ENCODE measurements at places on chromosomes 12 and 14.
A peak's percentile ranks its signal among the peaks of the same experiment; 100 is the strongest.

GRCh38 chr12:47249719-47250357 lies 170.1 kb upstream of the AMIGO2 start:
- DNase-seq = no peak
- H3K4me3 ChIP-seq = no peak overlapping the region
- peaks cover 6% of the 10 kb centered on the region for H3K4me1 ChIP-seq

- peaks cover 47% of the 10 kb centered on the region for H3K27me3 ChIP-seq
- H3K27ac ChIP-seq = no peak overlapping the region
- no peaks in the 10 kb centered on the region for H3K4me1 ChIP-seq
- H3K4me3 ChIP-seq = no peak overlapping the region
- no peak for DNase-seq
Observed at GRCh38 chr12:3945671-3946070, 72.5 kb upstream of the PARP11 start.

- no peak overlapping the region for H3K4me3 ChIP-seq
- DNase-seq = no peak
- no peak overlapping the region for H3K27ac ChIP-seq
- H3K27me3 ChIP-seq = no peaks in the 10 kb centered on the region
- peaks cover 3% of the 10 kb centered on the region for H3K4me1 ChIP-seq
Observed at GRCh38 chr14:53714495-53715192, 242.0 kb downstream of the BMP4 start.

DNA sequence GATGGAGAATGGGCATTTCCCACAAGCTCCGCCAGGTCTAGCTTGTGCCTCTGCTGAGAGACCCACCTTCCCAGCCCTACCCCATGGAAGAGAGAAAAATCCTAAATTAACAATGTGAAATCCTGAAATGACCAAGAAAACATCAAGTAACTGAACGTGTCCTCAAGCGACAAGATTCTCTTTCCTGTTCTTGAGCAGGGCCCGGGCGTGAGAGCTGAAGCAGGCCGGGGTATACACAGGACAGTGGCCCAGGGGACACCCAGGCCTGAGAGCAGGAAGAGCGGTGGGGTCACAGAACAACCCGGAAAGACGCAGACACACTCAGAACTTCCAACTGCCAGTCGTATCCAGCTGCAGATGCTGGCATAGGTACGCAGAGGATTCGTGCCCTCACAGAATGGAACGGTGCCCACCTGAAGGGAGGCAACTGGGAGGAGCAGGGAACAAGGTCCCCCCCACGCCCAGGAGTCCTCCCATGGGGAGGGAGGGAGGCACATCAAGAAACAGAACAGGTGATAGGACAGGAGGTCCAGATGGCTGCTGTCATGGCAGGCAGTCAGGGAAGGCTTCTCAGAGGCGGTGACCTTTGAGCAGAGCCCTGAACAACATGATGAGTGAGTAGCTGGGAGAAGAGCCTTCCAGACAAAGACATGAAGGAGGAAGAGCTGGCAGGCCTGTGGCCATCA lies 9.1 kb downstream of the RIMBP2 start:
- peaks cover 11% of the 10 kb centered on the region for H3K27me3 ChIP-seq
- no peaks in the 10 kb centered on the region for H3K36me3 ChIP-seq
- H3K4me3 ChIP-seq = no peak overlapping the region
- peaks cover 39% of the 10 kb centered on the region for H3K4me1 ChIP-seq
- H3K27ac ChIP-seq = no peak overlapping the region
- no peak for DNase-seq

GRCh38 chr12:75390156-75390898 lies 562 bp upstream of the GLIPR1L2 start:
- H3K27me3 ChIP-seq = no peaks in the 10 kb centered on the region
- peaks cover 3% of the 10 kb centered on the region for H3K36me3 ChIP-seq
- no peak for DNase-seq
- peak overlapping the region; percentile 95 for H3K4me3 ChIP-seq
- peak overlapping the region; percentile 95 for H3K27ac ChIP-seq

DNA sequence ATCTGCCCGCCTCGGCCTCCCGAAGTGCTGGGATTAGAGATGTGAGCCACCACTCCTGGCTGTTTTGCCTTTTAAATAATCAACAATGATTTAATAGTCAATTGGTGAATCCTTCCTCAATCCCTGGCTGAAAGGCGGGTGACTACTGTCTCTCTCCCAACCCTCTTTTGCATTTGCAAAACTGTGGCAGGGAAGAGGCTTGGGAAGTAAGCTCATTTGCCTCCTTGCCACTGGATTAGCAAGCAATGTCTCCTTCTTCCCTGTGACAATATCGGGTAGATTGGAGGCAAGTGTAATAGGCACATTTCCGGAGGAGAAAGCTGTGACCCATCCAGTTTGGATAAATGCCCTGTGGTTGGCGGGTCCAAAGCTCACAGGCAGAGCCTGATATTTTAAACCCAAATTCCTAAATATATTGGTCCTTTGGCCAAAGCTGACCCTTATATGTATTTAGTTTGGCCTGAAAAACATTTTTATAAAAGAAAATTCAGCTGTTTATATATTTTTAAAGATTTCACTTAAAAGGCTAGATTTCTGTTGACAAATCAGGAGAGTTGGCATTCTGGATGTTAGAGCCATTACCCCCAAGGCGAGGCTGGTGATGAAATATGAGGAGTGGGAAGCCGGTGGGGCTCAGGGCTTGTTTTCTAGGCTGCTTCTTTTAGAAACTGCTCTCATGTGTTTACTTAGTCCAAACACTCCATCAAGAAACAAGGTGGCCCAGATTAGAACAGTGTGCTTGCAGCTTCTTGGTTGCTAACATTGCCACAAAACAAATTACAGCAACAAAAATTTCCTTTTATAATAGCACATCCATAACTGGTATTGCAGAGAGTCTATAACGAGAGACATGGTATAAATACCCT lies 646.9 kb upstream of the TMEM132C start:
- no peak overlapping the region for H3K27ac ChIP-seq
- no peak overlapping the region for H3K4me3 ChIP-seq
- H3K36me3 ChIP-seq = no peaks in the 10 kb centered on the region
- peaks cover 3% of the 10 kb centered on the region for H3K27me3 ChIP-seq

GRCh38 chr12:107325075-107325608 lies 231.8 kb upstream of the CRY1 start:
- peaks cover 43% of the 10 kb centered on the region for H3K27me3 ChIP-seq
- H3K4me3 ChIP-seq = no peak overlapping the region
- peaks cover 28% of the 10 kb centered on the region for H3K4me1 ChIP-seq
- H3K27ac ChIP-seq = no peak overlapping the region

- DNase-seq = no peak
- no peaks in the 10 kb centered on the region for H3K27me3 ChIP-seq
Observed at GRCh38 chr12:108826807-108827721, 30.3 kb downstream of the SSH1 start.

DNA sequence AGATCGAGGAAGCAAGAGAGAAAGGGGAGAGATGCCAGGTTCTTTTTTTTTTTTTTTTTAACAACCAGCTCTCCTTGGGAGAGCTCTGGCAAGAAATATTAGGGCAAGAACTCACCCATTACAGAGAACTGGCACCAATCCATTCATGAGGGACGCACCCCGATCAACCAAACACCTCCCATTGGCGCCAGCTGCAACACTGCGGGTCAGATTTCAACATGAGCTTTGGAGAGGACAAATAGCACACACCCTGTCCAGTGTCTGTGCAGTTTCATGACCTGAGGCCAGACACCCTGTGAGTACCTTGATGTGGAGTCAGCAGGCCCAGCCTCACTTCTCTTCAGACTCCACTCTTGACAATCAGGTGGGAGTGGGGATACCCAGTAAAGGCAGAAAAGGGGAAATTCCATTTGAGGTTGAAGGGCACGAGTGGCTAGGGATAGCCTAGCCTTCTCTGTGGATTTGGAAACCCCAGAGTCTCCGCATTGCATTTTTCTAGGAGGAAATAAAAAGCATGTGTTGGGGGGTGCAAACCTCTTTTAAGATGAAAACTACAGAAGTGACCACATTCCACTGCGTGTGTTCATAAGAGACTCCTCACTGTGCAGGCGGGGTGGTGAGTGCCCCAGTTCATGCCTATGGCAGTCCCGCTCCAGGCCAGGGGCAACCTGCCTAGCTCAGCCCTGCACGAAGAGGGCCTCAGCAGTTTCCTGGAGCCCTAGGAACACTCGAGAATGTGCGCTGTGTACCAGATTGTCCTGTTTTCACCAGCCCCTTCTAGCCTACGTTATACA lies 42.4 kb upstream of the GPATCH2L start:
- H3K27ac ChIP-seq = no peak overlapping the region
- no peak for DNase-seq
- peaks cover 39% of the 10 kb centered on the region for H3K27me3 ChIP-seq
- no peaks in the 10 kb centered on the region for H3K4me1 ChIP-seq
- peaks cover 3% of the 10 kb centered on the region for H3K36me3 ChIP-seq

DNA sequence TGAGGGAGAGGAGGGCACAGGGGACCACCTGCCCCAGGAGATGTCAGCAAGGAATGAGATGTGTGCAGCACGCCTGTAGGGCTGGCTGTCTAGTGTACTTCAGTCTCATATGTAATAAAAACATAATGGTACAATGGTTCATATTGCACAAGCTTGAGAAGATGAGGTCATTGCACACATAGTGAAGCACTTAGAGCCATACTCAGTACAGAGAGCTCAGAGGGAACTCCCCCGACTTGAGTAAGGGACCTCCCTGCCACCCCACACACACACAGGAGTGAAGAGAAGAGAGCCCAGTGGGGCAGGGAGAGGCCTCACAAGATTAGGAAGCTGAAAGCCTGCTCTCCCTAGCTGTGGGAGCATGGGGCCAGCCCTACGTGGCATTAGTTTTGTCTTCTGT lies 61.5 kb downstream of the SLC6A12 start:
- H3K27ac ChIP-seq = no peak overlapping the region
- peaks cover 49% of the 10 kb centered on the region for H3K27me3 ChIP-seq
- H3K4me1 ChIP-seq = no peaks in the 10 kb centered on the region
- no peak overlapping the region for H3K4me3 ChIP-seq
- no peak for DNase-seq
- H3K36me3 ChIP-seq = no peaks in the 10 kb centered on the region

DNA sequence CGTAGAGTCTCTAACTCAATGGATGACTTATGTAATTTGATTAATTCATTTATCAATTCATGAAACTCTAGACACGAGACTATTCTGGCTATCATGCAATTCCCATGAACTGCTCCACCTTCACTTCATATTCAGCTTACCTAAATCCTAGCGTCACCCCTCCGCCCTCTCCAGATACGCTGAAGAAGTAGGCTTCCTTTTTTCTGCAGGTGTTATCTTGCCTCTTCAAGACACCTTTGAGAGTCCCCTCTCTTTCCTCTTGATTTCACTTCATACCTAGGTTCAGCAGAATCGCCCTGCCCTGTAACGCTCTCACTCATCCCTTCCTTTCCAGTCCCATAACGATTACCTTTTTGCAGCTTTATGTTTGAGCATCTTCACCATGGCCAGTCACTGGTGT lies 4.0 kb upstream of the RNASE4 start:
- DNase-seq = no peak
- no peaks in the 10 kb centered on the region for H3K36me3 ChIP-seq
- no peak overlapping the region for H3K4me3 ChIP-seq
- H3K4me1 ChIP-seq = peaks cover 14% of the 10 kb centered on the region
- no peak overlapping the region for H3K27ac ChIP-seq

- H3K27me3 ChIP-seq = peaks cover 11% of the 10 kb centered on the region
- no peak overlapping the region for H3K4me3 ChIP-seq
- H3K4me1 ChIP-seq = peaks cover 15% of the 10 kb centered on the region
- H3K36me3 ChIP-seq = no peaks in the 10 kb centered on the region
Observed at GRCh38 chr12:92270521-92270920, 124.9 kb upstream of the BTG1 start.

- peaks cover 39% of the 10 kb centered on the region for H3K27me3 ChIP-seq
- peak overlapping the region; percentile 65 for H3K4me3 ChIP-seq
- no peaks in the 10 kb centered on the region for H3K36me3 ChIP-seq
- peak overlapping the region; percentile 74 for H3K27ac ChIP-seq
Observed at GRCh38 chr14:102545461-102546265, 36.1 kb upstream of the ANKRD9 start.

DNA sequence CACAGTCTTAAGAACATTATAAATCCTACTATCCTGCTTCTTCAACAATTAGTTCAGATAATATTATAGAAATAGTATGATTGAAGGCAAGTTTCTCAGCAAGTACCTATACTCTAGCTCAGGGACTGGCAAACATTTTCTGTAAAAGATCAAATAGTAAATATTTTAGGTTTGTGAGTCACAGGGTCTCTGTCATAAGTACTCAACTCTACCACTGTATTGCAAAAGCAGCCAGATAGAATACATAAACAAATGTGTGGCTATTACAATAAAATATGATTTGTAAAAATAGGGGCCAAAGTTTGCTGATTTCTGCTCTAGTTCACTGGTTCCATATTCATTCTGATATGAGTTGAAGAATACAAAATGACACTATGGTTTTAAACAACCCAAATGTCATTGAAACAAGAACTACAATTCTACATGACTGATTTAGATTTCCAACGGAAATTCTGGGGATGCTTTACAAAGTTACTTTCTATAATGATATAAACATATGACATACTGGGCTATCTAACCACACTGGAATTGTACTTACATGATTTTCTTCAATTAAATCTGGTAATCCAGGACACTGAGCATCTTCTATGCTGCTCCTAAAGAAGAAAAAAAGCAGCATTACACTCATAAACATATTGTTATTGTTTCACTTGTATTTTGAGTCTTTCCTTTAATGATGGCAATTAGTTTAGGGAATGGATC lies 23.2 kb downstream of the LGALS3 start:
- H3K36me3 ChIP-seq = peaks cover 12% of the 10 kb centered on the region
- DNase-seq = no peak
- H3K27me3 ChIP-seq = no peaks in the 10 kb centered on the region
- H3K4me3 ChIP-seq = no peak overlapping the region
- H3K27ac ChIP-seq = no peak overlapping the region
